ENCODE measurements at places on chromosomes 1 and 21.

- no peak for DNase-seq
Measured at GRCh38 chr1:19079541-19080472, 123.3 kb upstream of the IFFO2 start.

DNA sequence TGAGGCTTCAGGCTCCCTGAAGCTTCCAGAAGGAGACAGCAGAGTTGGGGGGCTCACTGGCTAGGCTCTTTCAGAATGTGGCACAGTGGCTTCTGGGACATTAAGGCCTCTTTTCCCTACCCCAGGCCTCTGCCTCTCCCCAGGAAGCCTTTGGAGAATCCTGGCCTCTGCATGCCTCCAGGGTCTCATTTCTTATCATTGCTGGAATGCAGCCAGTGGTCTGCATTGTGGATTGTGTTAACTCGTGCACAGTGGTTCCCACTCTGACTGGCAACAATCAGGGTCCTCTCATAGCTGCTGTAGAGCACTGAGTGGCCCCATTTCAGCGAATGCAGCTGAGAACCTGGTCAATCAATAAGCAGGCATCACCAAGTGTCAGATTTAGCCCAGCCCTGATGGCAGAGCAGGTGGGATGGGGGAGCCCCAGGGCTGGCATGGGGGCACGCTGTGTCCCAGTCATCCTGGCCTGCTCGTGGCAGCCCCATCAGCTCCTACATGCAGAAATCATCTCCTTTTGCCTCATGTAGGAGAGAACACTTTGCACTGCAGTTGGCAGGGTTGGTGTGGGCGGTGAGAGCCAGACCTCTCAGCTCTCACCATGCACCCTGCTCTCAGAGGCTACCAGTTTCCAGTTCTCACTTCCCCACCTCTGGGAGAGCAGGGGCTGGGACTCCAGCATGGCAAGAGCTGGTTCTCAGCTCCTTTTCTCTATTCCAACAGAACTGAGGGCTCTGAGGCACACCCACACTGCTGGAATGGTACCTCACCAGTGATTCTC lies 13.4 kb downstream of the ADORA1 start:
- DNase-seq: no peak

- DNase-seq: no peak
Measured at GRCh38 chr1:214398490-214398889, 117.5 kb downstream of the SMYD2 start.

GRCh38 chr1:39384305-39384704 lies 107.1 kb upstream of the BMP8A start:
- DNase-seq: no peak

- no peak for DNase-seq
Measured at GRCh38 chr1:168893359-168893801, 164.4 kb upstream of the DPT start.

GRCh38 chr1:54007613-54008012 lies 10.4 kb downstream of the LDLRAD1 start:
- DNase-seq: no peak
